Activated T-helper 2 cell treated with anti-CD3 and anti-CD28 coated beads, Interferon-gamma antibody, Interleukin-2, Interleukin-4, amounts not matched to agents 10 μg/mL and 5 μg/mL and 100 μg/mL, durations not matched to agents 14 hours and 24 hours and 36 hours (primary cell): ENCODE measurements at places on chromosomes 2 and 18. TPM values are rescaled to one million over a fixed set of nuclear protein-coding genes. Genes with fewer than 3 reads are reported as not detected.

DNA sequence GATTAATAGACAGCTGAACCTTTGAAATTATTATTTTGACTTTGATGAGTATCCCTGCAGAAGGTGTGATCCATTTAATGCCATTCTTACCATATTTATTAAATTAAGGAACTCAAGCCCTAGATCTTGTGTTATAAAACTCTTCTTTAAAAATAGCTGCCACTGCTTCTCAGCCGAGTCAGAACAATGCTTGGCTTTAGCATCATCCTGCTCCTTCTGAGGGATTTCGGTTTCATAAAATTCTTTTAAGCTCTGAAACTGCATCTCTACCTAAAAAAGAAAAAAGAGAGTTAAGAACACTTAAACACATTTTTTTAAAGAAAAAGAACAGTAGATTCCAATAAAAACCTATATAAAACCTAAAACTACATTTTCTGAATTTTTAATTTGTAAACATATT lies 70.7 kb upstream of the TTN start:
- no peaks in the 10 kb centered on the region for H3K27me3 ChIP-seq
- no peaks in the 10 kb centered on the region for H3K36me3 ChIP-seq
- peaks cover 2% of the 10 kb centered on the region for H3K4me1 ChIP-seq
- no peak overlapping the region for H3K4me3 ChIP-seq

DNA sequence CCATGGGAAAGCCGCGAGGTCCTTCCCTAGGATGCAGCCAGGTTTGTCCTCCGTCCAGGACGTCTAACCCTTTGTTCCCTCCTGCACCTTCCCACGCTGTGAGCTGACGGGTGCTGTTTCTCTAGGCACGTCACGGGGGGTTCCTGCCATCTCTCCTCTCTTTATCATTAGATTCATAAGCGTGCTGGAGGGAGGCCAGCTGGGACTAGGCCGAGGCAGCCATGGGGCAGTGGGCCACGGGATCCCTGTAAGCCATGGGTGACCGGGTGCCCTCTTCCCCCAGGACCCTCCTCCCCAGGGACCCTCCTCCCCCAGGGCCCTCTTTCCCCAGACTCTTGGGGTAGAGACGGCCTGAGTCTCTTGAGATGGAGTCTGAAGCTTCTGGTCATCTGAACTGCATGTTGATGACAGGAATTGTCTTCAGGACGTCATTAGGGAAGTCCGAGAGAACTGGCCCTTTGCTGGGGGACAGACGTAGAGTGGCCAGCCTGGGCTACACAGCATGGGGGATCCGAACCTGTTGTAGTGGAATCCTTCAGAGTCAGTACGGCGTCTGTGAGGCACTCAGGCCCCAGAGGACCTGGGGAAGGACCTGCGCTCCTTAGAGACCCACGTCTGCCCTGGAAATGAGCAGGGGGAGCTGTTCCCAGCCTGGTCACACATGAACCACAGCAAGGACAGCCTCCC lies 108.1 kb downstream of the TPO start:
- no peaks in the 10 kb centered on the region for H3K27me3 ChIP-seq
- no peaks in the 10 kb centered on the region for H3K36me3 ChIP-seq
- peaks cover 16% of the 10 kb centered on the region for H3K4me1 ChIP-seq
- DNase-seq, result no peak

The HOXD1 gene
- total RNA-seq, result not detected in 2 replicates

- no peak for DNase-seq
- H3K4me1 ChIP-seq, result no peaks in the 10 kb centered on the region
- no peak overlapping the region for H3K4me3 ChIP-seq
- no peak overlapping the region for H3K27ac ChIP-seq
These were observed 9.7 kb upstream of the LDAH start for GRCh38 chr2:20832606-20833005.

The FAM124B gene
- 2.0 and 2.1 TPM in 2 replicates for total RNA-seq

GRCh38 chr2:166413255-166413654 lies 37.5 kb upstream of the SCN9A start:
- no peaks in the 10 kb centered on the region for H3K36me3 ChIP-seq
- no peaks in the 10 kb centered on the region for H3K27me3 ChIP-seq
- H3K4me1 ChIP-seq, result no peaks in the 10 kb centered on the region
- DNase-seq, result no peak
- H3K4me3 ChIP-seq, result no peak overlapping the region
- H3K27ac ChIP-seq, result no peak overlapping the region

- no peak overlapping the region for H3K4me3 ChIP-seq
- no peak overlapping the region for H3K27ac ChIP-seq
- no peaks in the 10 kb centered on the region for H3K4me1 ChIP-seq
- no peak for DNase-seq
- H3K27me3 ChIP-seq, result no peaks in the 10 kb centered on the region
These were observed 565.5 kb downstream of the CCDC85A start for GRCh38 chr2:56749152-56749752.

The STPG4 gene
- total RNA-seq, result not detected in 2 replicates

The SPEG gene
- not detected in 2 replicates for total RNA-seq

DNA sequence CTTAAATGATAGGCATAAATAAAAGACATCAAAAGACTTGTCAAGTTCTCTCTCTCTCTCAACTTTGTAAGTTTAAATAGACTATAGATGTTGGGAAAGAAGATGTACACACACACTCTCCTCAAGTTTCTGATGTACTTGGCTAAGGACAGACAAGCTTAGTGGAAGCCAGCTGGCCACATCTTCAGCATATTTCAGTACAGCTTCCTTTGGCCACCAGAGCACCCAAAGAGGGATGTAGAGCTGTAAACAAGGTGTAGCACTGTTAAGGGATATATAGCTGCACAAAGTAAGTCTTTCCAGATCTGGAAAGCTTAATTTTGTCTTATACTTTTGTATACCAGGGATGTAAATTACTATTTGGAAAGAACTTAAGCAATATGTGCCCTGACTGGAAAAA lies 64.3 kb upstream of the MSTN start:
- no peak overlapping the region for H3K27ac ChIP-seq
- H3K4me3 ChIP-seq, result no peak overlapping the region
- no peaks in the 10 kb centered on the region for H3K27me3 ChIP-seq
- DNase-seq, result no peak
- no peaks in the 10 kb centered on the region for H3K36me3 ChIP-seq
